ENCODE measurements at places on chromosomes 1 and 21.

DNA sequence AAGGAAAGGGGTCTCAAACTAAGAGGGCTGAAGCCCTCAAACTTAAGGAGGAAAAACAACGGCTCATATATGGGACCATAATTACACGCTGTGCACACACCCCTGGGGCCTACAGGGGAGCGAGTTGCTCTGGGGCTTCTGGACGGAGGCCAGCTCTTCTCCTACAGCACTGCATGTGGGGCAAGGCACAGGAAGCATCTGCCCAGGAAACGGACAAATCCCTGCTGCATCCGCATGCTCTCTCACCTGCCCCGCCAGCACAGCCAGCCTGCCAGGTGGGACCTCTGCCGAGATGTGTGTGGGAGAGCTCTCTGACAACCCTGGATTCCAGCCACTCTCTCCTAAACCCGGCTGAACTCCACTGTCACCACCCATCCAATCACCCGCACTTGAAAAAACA, 54.1 kb downstream of the MRPL37 start:
- peaks cover 7% of the 10 kb centered on the region for H3K36me3 ChIP-seq
- H3K27me3 ChIP-seq: no peaks in the 10 kb centered on the region
- H3K27ac ChIP-seq: peak overlapping the region; percentile 84
- DNase-seq: no peak
- H3K4me3 ChIP-seq: no peak overlapping the region

DNA sequence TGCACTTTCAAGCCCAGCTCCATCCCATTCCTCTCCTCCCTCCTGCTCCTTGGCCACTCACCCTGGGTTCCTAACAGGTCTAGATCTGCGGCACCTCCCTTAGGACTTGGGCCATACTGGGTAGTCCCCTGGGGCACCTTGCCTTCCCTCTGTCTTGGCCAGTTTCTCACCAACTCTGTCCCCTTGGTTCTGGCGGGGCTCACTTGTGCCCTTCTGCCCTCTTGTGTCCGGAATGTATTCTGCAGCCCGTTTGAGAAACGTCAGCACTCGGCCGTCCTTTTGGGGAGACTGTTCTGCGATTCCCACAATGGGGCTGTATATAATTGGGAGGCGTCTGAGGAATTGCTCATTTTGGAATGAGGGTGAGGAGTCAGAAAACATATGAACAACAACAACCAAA, 162.4 kb downstream of the ZSCAN20 start:
- H3K4me1 ChIP-seq: no peaks in the 10 kb centered on the region
- H3K36me3 ChIP-seq: no peaks in the 10 kb centered on the region
- no peak overlapping the region for H3K27ac ChIP-seq
- no peaks in the 10 kb centered on the region for H3K27me3 ChIP-seq
- DNase-seq: peak; percentile 86

DNA sequence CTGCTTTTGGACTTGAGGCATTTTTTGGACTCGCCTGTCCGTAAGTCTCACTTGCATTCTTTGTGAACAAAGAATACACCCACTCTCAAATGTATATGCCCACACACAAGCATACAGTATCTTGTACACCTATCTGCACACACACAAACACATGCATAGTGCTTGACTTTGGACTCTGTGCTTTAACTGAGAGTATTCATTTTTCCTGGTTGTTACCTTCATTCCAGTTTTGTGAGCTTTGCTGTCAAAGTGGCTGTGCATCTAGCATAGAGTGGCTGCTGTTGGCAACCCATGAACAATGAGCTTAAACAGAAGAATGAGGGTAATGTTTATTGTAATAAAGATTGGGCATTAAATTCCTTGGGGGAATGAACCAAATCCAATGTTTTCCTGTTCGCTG, 199.0 kb downstream of the PDE4B start:
- peaks cover 11% of the 10 kb centered on the region for H3K4me1 ChIP-seq
- no peak overlapping the region for H3K27ac ChIP-seq
- no peak for DNase-seq
- no peaks in the 10 kb centered on the region for H3K27me3 ChIP-seq

DNA sequence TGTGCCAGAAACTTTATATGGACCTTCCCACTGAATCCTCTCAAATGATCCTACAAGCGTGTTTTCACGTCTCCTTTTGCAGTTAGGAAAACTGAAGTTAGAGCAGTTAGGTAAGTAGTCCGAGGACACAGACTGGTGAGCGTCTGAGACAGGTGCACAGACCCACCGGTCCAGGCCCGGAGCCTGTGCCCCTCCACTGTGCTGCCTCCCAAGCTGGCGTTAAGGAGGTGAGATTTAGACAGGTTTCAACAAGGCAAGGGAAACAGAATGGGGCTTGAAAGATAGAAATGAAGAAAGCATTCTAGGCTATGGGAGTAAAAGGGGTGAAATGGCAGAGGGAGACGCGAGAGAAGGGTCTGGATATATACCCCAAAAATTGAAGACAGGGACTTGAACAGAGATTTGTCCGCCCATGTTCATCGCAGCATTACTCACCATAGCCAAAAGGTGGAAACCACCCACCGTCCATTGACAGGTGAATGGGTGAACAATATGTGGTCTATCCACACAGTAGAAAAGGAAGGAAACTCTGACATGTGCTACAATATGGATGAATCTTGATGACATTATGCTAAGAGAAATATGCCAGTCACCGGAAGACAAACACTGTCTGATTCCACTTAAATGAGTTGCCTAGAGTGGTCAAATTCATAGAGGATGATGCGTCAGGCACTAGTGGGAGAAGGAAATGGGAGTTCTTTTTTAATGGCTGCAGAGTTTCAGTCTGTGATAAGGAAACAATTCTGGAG, 15.7 kb upstream of the PKP1 start:
- H3K27me3 ChIP-seq: no peaks in the 10 kb centered on the region
- H3K4me1 ChIP-seq: peaks cover 41% of the 10 kb centered on the region
- peak overlapping the region; percentile 94 for H3K27ac ChIP-seq
- no peak for DNase-seq
- no peaks in the 10 kb centered on the region for H3K36me3 ChIP-seq

DNA sequence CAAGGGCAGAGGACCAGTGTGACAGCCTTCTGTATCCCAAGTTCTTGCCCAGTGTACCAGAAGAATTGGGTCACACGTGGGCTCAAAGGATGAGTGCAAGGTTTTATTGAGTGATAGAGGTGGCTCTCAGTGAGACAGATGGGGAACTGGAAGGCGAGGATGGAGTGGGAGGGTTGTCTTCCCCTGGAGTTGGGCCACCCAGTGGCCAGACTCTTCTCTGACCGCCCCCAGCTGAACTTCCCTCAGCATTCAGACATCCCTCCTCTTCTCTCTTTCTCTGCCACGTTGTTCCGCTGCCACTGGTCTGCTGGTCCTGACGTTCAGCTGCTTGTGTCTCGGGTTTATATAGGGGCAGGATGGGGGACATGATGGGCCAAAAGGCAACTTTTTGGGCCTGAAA, 150.1 kb upstream of the IVNS1ABP start:
- no peak for DNase-seq
- H3K36me3 ChIP-seq: no peaks in the 10 kb centered on the region
- H3K27ac ChIP-seq: no peak overlapping the region
- H3K27me3 ChIP-seq: no peaks in the 10 kb centered on the region
- H3K4me1 ChIP-seq: no peaks in the 10 kb centered on the region

- no peak overlapping the region for H3K27ac ChIP-seq
- H3K4me1 ChIP-seq: peaks cover 4% of the 10 kb centered on the region
- DNase-seq: peak; percentile 98
These were observed 21.4 kb downstream of the SLC2A7 start for GRCh38 chr1:9004700-9005394.

All from osteoblast (primary cell).